ENCODE measurements at places on chromosomes 12 and 14.

DNA sequence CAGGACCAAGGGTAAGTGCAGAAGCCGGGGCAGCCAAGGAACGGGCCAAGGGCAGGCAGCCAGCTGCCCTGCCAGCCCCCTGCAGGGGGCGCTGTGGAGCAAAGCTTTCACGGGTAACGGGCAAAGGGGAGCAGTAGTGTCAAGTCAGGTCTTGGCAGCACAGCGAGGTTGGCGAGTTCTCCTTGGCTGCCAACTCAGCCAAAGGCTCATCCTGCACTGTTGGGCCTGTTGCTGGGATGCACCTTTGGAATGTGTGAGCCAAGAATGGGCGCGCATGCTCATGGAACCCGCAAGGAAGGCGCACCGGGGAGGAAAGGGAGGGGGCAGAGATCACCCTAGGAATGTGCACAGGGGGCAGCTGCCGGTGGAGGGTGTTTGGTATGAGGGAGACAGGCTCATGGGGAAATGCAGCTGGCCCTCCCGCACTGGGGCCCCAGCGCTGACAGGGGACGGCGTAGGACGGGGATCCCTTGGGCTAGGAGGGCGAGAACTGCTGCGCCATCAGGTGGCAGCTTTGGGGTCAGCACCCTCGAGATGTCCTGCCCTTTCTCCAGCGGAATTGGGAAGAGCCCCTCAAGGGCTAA, 138.0 kb downstream of the ASCL4 start:
- DNase-seq: peak; percentile 7

DNA sequence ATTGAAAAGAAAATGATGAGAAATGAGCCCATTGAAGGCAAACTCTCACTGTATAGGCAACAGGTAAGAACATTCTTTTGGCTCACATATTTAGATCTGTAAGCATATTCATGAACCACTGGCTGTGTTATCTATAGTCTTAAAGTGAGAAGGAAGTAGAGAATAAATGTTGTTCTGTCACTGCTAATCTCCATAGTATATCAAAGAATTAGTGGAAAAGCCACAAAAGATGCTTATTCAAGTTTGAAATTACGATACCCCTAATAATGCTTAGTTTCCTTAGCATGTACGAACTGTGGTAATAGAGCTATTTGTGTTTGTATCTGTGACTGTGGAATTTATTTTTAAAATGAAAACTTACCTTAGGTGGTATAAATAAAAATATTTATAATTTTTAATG, 22.8 kb downstream of the IFT81 start:
- DNase-seq: no peak

DNA sequence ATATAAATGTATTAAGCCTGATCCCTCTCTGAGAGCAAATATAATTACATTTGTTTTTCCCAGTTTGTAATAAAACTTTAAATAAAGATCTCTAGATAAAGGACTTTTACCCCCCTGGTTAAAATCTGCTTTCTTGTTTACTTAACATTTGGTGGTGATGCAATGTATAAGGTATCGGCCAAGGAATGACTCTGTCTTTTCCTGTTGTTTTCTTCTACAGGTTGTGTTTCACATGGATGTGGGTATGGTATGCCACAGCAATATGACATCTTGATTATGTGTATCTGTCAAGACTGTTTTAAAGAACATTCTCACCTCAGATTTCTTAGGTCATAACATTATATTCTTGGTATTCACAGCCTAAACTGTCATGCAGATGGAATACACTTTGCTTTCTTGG, 210.6 kb upstream of the NOVA1 start:
- no peak for DNase-seq

DNA sequence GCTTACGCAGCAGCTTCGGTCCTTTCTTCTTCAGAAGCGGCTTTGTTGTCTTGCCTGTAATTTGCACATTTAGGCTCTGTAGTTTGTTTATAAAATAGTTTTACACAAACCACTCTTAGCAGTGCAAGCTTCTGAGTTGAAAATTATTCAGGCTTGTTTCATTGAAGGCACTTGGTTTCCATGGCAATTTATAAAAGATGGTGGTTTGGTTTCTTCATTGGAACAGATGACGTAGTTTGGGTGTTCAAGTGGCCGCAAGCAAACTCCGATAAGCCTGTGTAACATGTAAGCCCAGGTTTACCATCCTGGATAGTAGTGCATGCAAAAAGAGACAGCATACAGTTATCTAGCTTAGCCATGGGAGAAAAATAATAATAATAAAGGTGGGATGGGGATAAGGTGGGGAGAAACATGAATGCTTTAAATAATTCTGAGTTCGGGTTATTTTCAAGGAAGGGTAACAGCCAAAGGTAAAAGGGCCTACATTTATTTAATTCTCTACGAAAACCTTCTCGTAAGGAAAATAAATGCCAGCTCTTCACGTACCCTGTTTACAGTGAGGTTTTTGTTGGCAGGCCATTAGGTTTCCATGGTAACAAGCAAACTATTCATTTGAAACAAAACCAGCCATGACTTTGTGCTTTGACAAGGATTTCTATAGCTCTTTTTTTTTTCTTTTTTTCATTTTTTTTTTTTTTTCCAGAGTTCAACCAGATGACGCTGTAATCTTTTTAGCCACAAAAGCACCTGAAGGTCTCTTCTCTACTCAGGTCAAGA, 189.6 kb upstream of the RPL10L start:
- no peak for DNase-seq
